Urinary bladder (tissue), 4 donors: ENCODE measurements at places on chromosomes 16 and 17.

- DNase-seq = no peak
Measured at GRCh38 chr17:67696347-67696746, 21.4 kb upstream of the NOL11 start.

DNA sequence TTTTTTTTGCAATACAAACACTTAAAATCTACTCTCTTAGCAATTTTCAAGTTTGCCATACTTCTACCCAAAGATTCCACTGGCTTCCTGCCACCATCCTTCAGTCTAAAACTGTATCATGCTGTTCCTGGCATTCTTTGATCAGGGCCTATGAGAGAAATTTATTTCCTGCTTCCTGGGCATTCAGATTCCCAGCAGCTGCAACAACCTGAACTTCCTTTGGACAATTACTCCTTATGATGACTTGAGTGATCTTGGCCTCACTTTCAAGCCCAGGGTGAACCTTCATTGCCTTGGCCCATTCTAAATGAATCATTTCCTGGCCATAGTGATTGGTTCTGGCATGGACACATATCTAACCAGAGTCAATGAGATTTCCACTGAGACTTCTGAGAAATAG, 18.0 kb upstream of the MON1B start:
- DNase-seq = no peak

- no peak for DNase-seq
Measured at GRCh38 chr16:88131256-88131655, 180.0 kb downstream of the BANP start.

DNA sequence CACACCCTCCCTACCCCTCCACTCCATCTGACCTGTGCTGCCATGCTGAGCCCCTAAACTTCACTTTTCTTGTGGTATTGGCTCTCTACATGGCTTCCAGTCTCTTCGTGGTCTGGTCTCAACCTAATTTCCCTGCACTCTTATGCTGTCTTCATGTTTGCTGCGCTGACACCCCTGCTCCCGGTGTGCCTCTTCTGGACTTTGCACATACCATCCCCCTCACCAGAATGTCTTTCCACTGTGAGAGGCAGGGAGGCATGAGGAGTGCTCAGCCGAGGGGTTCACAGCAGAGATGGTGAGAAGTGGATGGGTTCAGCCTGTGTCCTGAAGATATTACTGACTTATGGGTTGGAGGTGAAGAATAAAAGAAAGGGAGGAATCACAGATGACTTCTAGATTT, 2.5 kb downstream of the TNFSF12 start:
- no peak for DNase-seq

GRCh38 chr17:61456061-61456681, 3.9 kb downstream of the TBX4 start:
- DNase-seq = no peak
